ENCODE measurements at places on chromosomes 13 and 19. TPM values are rescaled to one million over a fixed set of nuclear protein-coding genes. Genes with fewer than 3 reads are reported as not detected.

GFY gene
- total RNA-seq = not detected

TUBB4A gene
- total RNA-seq = 6.1 TPM

ACTMAP gene
- total RNA-seq = 2.3 TPM

MED4 gene
- 45.1 TPM for total RNA-seq

DNA sequence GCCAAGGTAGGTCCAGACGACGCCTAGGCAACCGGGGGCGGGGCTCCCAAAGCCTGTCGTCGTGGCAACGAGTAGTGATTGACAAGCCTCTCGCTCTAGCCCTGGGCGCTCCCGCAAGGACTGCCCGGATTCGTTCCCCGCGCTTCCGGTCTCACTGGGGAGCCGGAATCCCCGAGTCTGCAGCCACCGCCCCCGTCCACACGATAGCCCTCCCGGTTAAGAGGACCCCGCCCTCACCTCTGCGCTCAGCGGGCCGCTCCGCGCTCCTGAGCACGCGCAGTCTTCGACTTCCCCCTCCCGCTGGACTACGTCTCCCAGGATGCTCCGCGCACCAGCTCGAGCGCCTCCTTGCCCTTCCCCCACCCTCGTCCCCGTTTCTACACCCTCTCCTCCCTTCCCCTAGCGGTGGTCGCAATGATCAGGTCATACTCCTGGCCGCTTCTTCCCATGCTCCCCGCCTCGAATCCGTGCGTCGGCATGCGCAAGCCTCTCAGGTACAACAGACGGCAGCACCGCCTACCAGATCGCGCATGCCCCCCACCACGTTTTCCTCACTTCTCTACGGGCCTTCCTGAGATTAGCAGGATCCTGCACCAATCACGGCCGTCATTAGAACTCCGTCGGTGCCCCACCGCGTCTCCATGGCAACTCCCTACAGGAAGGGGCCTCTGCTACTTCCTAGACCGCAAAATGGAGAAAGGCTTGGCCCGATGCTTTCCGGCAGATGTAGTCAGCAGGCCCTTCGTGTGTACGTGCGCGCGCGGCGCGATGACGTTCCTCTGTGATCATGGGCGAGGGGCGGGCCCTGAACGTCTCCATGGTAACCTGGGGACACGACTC, at the start of gene MZF1:
TSS of gene MZF1 (minus strand) at position 518 of the 840 bp plus-strand sequence. CDS start 1,946 bp downstream, outside the sequence.
- DNase-seq = peak; percentile 100

DNA sequence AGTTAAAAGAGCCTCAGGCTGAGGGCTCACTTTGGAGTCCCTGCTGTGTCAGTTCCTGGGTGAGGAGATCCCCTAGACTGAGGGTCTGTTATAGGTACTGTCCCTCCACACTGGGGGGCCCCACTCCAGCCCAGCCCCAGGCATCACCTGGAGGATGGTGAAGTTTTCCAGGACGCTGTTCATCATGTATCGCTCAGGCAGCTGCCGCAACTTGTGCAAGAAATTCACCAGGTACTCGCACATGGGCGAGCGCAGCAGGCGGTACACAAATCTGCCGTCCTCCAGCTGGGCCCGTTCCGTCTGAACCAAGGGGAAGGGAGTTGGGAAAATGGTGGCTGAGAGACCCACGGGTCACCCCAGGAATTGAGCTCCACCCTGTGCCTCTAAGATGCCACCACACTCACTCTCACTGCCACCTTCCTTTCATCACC, 7.1 kb downstream of the CD37 start:
- peak; percentile 45 for DNase-seq

- no peak for DNase-seq
These were observed 5.6 kb downstream of the C19orf81 start for GRCh38 chr19:50654882-50655281.

GRCh38 chr19:3770136-3770999, 1.7 kb downstream of the RAX2 start:
- DNase-seq = no peak

DNA sequence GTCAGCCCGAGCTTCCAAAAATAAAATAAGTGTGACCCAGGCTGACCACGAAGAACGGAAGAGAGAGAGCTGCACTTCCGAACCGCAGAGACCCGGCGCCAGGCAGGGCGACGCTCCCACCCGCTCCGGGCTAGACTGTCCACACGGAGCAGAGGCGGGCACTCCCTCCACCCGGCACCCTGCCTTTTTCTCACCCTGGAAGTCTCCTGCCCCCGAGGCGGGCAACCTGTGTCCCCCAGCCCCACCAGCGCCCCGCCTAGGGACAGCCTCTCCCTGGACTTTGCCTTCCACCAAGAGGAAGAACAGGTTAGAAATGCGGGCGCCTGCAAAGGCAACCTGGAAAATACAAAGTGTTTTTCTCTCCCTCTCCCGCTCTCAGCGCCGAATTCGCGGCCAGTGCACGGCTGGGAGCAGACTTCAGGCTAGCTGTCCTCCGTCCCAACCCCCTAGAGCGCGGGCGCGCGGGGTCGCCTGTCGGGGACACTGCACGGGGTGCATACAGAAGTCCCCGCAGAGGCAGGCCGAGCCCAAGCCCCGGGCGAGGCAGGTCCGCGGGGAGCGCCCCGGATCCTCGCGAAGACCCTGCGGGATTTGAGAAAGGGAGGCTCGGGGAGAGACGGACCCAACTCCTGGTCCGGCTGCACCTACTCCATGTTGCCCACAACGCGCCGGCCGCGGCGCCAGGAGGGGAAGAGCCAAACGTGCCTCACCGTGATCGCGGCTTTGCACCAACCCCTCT, 845 bp downstream of the SPRY2 start:
- DNase-seq = peak; percentile 74

DNA sequence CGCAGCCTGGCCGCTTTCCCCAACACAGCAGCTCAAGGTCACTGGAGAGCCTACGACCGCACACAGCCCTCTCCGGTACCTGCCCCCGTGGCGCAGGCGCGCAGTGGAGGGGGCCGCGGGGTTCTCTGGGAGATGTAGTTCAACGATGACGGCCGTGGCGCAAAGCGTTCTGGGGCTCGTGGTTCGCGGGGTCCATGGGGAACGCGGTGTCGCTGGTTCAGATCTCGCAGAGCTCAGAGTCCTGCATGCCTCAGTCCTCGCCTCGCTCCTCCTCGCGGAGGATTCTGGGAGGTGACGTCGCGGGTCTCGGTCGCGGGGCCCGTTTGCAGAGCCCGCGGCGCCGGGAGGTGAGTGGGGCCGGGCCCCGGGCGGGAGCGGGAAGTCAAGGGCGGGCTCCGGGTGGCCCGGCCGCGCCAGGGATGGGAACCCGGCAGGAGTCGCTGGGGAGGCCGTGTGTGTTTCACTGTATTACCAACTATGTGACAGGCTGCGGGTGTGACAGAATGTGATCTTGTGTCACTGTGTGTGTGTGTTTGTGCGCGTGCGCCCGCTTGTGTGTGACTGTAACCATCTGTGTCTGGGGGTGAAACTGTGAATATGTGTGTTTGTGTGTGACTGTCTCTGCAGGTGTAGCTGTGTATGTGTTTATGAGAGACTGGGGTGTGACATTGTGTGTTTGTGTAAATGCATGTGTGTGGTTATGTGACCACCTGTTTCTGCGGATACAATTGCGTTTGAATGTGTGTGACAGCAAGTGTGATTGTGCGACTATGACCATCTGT, at the start of gene ZNF527:
TSS of gene ZNF527 (plus strand) at position 220 of the 782 bp plus-strand sequence. CDS start 3,100 bp downstream, outside the sequence.
- peak; percentile 98 for DNase-seq
